ENCODE measurements at places on chromosomes 2 and 18.

GRCh38 chr2:202337706-202338346 is 38.3 kb upstream of the BMPR2 start:
- no peak for DNase-seq

DNA sequence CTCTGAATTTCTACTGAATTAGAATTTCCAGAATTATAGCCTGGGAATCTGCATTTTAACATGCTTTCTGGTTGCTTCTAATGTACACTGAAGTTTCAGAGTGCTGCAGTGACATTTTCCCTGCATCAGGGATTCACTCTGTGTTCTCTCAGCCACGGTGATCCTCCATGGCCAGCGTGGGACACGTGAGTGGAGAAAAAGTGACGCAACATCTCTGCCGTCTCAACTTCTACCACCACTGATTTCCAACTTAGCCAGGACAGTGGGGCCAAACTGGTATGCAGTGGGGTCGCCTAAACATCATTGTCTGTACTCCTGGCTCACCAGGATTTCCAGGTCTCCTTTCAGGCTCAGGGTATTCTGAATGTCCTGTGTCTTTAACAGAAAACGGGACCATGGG is 44.6 kb downstream of the LAMA3 start:
- no peak for DNase-seq

DNA sequence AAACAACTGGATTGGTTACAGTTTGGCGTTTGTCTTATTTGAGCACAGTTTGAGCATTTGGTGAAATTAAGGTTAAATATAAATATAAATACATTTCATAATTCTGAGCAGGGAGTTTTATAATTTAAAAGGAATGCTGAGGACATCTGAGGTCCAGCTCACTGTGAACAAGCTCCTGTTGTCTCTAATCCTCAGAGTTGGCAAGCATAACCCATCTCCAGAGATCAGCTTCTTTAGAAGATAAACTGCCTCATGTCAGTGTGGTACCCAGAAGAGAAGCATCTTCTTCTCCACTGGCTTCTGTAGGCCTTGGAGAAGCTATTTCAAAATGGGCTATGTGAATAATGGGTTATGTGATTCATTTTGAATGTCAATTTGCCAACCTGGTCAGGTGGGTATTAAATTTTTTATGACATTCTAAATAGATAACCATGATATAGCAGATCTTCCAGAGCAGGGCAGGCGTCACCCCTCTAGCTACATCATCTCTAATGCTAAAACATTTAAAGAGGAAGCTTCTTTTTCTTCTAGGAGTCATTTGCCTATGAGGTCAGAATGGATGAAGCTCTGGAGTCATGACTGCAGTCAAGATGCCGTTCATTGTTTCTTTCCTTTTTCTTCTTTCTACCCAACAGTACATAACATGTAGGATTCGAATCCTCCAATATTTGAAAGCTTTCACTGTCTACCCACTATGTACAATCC is 324.0 kb downstream of the RNF144A start:
- no peak for DNase-seq

DNA sequence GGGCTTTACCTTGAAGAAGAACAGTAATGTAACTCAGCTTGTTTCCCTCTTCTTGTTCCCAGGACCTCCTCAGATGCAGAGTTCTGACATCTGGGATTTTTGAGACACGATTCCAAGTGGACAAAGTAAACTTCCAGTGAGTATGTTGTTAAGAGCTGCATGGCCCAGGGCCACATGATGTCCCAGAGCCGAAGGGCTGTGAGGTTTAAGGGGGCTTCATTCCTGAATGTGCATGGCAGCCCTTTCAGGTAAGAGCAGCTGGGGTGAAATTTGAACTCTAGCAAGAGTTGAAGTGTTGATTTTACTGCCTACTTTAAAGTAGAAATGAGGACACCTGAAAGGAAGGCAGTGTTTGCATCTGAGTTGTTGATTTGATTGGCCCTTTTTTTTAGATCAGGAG is 13.3 kb downstream of the CHMP1B start:
- no peak for DNase-seq

DNA sequence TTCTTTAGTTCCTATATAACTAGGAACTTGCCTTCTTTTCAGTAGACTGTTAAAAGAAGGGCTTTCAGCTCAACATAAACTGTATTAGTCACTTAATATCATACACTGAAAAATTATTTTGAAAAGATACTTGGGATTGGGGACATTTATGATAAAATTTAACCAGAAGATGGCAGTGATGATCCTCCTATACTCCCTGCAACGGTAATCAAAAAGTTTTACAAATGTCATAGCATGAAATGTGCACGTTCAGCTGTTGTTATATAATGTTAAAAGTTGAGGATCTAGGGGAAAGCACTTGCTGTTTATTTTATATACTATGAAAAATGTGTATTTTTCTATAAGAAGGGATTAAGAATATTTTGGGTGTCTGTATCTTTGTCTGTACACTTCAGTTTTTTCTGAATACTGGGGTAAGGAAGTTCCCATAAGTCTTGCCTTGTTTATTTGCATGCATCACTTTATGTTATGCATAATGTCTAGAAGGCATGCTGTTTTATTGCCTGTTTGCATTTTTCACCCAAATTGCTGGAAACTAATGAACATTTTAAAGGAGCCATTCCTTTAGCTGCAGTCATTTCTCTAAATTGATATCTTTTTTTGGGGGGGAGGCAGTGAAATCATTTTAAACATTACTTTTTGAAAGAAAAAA is 19.0 kb downstream of the DYNC1I2 start:
- DNase-seq, result no peak

- no peak for DNase-seq
Measured at GRCh38 chr18:9691235-9691634, 16.9 kb upstream of the RAB31 start.

- no peak for DNase-seq
Measured at GRCh38 chr2:85761512-85761944, 7.7 kb downstream of the ATOH8 start.

DNA sequence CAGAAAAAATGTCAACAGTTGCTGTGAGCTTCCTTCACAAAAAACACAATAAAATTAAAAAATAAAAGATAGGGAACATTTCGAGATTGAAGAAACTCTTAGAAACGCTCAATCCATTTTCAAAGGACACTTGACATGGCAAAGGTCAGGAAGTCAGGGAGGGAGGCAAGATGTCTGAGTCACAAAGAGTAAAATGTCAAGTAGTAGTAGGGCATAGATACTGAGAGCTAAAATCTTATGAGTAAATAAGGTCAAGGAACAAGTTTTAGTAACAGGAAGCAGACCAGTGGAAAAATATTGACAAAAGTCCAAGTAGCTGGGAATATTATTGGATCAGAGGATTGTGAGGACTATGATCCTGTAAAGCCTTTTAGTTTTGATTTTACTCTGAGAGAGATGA is 495.6 kb downstream of the TMX3 start:
- no peak for DNase-seq
